Fibroblast of lung (primary cell): ENCODE measurements at places on chromosomes 4 and X. TPM values are rescaled to one million over a fixed set of nuclear protein-coding genes. Genes with fewer than 3 reads are reported as not detected.

DNA sequence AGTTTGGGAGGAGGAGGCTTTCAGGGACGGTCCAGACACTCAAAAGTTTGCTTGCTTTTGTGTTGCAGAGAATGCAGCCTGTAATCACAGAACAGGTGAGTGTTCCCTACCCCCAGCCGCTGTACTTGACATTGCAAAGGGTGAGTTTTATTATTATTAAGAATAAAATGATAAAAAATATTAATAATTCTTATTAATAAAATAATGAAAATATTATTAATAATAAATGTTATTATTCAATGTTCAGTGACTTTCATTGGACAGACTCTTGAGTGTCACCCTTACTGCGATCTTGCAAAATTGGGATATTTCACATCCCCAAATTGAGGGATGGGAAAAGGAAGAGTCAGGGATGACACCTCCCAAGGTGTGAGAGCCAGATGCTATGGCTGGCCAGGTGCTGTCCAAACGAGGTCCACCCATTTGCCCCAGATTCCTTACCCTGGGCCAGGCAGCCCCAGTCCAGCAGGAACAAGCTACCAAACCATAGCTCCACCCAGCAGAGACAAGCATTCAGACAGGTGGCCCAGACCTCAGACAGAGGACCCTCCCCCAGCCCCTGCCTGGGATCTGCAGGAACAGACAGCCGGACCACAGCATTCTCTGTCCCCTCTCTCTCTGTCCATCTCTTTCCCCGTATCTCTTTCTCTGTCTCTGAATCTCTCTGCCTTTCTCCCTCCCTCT is 22.4 kb downstream of the IL3RA start:
- no peaks in the 10 kb centered on the region for H3K36me3 ChIP-seq
- no peak for DNase-seq
- H3K4me3 ChIP-seq: no peak overlapping the region
- H3K4me1 ChIP-seq: no peaks in the 10 kb centered on the region
- no peaks in the 10 kb centered on the region for H3K27me3 ChIP-seq
- no peak overlapping the region for H3K27ac ChIP-seq

- H3K27ac ChIP-seq: no peak overlapping the region
- no peaks in the 10 kb centered on the region for H3K4me1 ChIP-seq
- H3K36me3 ChIP-seq: no peaks in the 10 kb centered on the region
- no peaks in the 10 kb centered on the region for H3K27me3 ChIP-seq
- H3K4me3 ChIP-seq: no peak overlapping the region
- DNase-seq: no peak
These were observed 351.2 kb downstream of the BMPR1B start for GRCh38 chr4:95108883-95109421.

GRCh38 chrX:21412029-21412428 is 37.8 kb downstream of the CNKSR2 start:
- no peaks in the 10 kb centered on the region for H3K36me3 ChIP-seq
- no peak overlapping the region for H3K27ac ChIP-seq
- no peaks in the 10 kb centered on the region for H3K27me3 ChIP-seq
- DNase-seq: no peak

DNA sequence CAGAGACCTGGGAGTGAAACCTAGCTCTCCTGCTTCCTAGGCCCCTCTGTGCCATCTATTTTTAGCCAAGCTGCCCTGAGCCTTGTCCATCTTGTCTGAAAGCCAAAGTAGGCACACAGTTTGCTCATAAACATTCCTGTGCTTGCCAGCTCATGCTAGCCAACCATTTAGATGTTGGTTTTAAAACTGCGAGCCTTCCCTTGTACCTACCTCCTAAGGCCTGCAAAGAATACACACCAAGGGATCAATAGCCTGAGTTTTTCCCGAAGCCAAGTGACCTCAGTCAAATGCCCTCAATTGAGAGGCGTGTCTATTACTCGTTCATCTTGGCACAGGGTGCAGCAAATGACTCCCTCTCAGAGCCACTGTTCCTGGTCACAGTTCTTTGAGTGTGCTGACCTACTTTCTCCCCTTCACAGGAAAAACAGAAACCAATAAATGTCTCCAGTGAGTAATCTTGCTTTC is 48.5 kb downstream of the ZCCHC12 start:
- no peaks in the 10 kb centered on the region for H3K4me1 ChIP-seq
- no peak for DNase-seq
- no peak overlapping the region for H3K27ac ChIP-seq
- H3K4me3 ChIP-seq: no peak overlapping the region
- no peaks in the 10 kb centered on the region for H3K27me3 ChIP-seq

Gene ELK1
- total RNA-seq: 13.9 and 14.4 TPM in 2 replicates

Gene ACOX3
- 21.6 and 23.8 TPM in 2 replicates for total RNA-seq

Gene SLC49A3
- total RNA-seq: 3.9 and 5.1 TPM in 2 replicates
